ENCODE measurements at places on chromosomes 2 and 18.

- no peak for DNase-seq
Observed at GRCh38 chr2:9809064-9809356, 34.3 kb upstream of the TAF1B start.

DNA sequence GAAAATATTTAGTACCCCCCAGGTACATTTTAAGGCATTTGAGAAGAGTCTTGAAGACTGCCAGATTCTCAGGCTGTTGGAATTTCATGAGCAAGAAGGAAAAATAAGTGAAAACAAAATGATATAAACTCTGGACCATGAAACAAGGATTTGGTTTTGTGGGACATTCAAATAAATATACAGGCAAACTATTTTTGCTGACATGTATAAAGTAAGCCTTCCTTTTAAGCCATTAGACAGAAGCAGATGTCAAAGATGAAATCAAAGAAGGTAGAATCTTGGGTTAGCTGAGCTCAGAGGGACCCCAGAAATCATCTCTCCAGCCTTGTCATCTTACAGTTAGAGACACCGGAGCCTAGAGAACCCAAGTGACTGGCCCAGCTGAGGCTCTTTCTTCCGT is 51.3 kb upstream of the ACSL3 start:
- no peak for DNase-seq

GRCh38 chr2:21043744-21044532 is at the start of gene APOB:
APOB (minus strand) TSS chr2:21044073; CDS start chr2:21043945, 128 bp downstream.
- DNase-seq: no peak

DNA sequence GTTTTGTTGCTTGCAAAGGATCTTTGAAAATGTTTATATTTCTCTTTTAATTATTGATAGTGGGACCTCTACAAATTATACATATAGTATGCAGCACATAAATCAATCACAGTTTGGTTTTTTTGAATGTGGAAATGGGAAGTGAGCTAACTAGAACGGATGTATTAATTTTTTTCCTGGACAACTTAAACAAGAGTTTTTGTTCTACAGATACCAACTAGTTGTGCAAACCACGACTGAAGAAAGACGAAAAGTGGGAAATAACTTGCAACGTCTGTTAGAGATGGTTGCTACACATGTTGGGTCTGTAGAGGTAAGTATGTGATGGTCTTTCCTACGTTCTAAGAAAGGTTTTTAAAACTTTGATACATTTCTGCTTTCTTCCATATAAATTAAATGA is 39.2 kb downstream of the NDC80 start:
- no peak for DNase-seq

DNA sequence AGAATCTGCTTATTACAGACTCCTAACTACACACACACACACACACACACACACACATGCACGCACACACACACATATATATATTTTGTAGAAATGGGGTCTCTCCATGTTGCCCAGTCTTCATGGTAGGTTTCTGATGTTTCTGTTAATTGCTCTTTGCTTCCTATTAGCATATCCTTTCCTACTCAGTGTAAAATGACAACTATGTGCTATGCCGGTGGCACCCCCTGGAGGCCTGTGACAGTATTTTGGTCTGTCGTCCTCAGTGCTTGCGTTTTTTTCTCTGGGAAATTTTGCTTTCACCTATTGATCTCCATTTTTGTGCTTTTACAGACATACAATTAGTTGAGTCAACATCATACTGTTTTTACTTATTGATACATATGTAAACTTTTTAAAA is 322.1 kb downstream of the LRRTM1 start:
- DNase-seq: peak; percentile 42

DNA sequence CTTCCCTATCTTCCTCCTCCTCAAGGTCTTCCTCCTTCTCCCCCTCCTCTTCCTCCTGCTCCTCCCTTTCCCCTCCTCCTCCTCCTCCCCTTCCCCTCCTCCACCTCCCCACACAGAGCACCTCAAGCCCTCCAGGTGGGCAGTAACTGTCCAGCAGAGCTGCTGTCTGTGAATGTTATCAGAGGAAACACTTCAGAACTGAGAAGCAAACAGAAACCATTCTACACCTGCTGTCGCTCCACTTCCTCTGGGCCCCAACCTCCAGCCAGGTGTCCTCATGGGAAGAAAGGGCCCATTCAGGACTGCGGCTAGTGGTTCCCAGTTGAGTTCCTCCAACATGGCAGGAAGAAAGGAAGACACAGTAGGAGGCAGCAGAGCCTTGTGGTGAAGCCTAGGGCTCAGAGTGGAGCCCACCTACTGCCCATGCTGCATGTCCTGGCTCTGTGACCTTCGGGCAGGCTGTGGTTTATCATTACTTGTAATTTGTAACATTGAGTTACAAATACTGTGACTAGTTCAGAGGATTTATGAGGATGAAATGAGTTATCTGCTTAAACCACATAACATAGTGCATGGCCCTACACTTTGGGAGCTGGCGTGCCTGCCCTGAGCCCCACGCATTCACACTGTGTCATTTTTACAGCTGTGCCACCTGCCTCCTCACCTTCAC is 165.9 kb upstream of the ID2 start:
- DNase-seq: no peak

DNA sequence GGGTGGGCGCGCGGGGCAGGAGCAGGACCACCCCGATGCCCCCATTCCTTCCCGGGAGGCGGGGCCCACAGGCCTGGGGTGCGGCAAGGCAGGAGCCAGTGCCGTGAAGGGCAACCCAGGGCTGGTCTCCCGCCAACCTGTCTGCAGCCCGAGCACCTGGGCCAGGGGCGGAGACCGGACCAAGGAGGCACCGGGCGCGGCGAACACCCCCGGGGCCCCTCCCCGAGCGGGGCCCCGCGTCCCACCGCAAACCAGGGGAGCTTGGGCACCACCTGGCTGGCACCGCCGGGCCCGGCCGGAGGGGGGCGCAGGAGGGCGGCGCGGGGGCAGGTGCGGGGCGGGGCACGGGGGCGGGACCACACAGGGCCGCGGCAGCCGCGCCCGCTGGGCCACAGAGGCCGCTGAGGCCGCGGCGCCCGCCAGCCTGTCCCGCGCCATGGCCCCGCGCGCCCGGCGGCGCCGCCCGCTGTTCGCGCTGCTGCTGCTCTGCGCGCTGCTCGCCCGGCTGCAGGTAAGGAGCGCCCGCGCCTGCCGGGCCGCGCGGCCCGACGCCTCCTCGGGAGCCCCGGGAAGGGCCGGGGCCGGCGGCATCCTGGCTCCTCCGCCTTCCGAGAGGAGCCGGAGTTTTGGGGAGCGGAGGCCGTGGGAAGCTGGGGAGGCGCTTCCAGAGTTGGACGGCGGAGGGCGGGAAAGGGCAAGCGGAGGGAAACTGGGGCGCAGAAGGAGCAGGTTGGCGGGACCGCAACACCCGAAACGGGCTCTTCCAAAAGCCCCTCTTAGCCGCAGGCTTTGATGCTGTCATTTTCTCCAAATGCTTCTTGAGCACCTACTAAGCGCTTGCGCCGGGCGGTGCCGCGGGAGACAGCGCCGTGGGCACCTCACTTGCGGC is at the start of gene TNFRSF11A:
TNFRSF11A (plus strand) TSS at position 394 of the 889 bp plus-strand sequence; CDS start at position 437, 43 bp downstream.
- peak; percentile 34 for DNase-seq

- DNase-seq: no peak
Observed at GRCh38 chr2:149661844-149662243, 74.3 kb upstream of the MMADHC start.

- no peak for DNase-seq
Observed at GRCh38 chr2:235025800-235026536, 74.2 kb downstream of the SH3BP4 start.

- DNase-seq: no peak
Observed at GRCh38 chr2:112339986-112340385, 64.6 kb downstream of the ZC3H6 start.

- no peak for DNase-seq
Observed at GRCh38 chr2:222907048-222907447, 46.2 kb downstream of the ACSL3 start.

DNA sequence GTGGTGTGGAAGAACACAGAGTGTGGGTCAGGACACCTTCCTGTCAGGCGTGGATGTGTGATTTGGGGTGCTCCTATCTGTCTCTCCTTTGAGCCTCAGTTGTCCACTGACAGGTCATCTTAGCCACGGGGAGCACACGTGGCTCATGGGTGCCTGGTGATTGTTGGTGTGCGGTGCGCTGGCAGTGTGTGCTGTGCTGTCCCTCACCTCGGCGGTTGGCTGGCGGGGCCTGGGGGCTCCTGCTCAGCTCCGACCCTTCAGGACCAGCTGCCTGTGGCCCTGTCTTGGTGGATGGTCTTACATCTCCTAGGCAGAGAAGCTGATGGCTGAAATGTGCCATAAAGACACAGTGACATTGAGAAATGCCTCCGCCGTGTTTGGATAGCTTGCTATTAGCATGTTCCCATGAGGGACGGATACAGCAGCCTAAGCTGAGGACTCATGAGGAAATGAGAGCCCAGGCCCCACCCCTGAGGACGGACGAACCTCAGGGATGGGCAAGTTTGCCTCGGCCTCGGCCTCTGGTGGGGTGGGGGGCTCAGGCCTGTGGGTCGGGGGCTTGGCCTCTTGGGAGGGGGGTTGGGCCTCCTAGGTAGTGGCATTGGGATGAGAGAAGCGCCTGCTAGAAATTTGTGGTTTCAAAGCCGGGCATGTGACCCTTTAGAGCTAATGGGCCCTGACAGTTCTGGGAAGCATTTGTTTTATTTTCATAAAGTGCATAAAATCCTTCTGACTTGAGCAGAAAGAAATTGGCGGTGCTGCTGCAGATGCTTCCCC is 20.3 kb upstream of the ASB1 start:
- DNase-seq: no peak

DNA sequence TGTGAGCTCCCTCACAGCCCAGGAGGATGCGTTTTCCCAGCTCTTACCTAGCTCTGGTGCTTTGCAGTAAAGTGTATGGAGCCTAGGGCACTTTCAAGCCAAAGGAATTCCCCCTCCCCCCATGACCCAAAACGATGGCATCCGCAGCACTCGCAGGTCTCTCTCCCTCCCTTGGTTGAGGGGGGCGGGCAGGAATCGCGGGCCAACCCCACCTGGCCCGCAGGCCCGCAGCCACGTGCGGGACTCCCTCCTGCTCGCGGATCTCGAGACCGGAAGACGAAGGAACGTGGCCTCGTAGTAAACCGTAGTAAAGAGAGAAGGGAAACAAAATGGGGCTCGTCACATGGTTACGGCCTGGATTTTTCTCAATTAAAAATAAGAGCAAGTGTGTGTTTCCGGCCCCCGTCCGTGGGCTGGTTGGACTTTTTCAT is 8.5 kb downstream of the IRS1 start:
- peak; percentile 29 for DNase-seq

GRCh38 chr2:39981883-39982311 is 202.8 kb upstream of the THUMPD2 start:
- no peak for DNase-seq

- no peak for DNase-seq
Observed at GRCh38 chr2:74327199-74327598, 16.0 kb downstream of the SLC4A5 start.

DNA sequence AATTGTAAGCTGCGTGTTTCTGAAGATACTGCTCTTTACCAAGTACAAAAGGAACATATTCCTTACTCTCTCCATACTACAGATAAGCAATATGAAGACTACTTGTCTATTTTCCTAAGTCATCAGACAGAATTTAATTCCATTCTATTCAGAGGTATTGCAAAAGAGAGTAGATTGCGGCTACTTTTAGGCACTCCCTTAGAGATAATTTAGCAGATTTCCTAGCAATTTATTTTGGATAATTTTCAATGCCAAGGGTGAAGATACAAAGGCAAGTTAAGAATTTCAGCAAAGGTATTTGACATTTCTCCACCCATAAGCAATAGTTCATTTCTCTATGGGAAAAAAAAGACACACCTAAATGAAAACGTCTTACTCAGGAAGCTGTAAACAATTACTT is 161.1 kb downstream of the PDE1A start:
- no peak for DNase-seq

GRCh38 chr2:64745562-64745961 is 91.8 kb upstream of the SERTAD2 start:
- no peak for DNase-seq

- no peak for DNase-seq
Observed at GRCh38 chr2:115234186-115234585, 791.7 kb downstream of the DPP10 start.

- no peak for DNase-seq
Observed at GRCh38 chr2:208142240-208142924, 3.6 kb downstream of the CRYGB start.

- no peak for DNase-seq
Observed at GRCh38 chr18:79902075-79902474, 49.4 kb downstream of the SLC66A2 start.

DNA sequence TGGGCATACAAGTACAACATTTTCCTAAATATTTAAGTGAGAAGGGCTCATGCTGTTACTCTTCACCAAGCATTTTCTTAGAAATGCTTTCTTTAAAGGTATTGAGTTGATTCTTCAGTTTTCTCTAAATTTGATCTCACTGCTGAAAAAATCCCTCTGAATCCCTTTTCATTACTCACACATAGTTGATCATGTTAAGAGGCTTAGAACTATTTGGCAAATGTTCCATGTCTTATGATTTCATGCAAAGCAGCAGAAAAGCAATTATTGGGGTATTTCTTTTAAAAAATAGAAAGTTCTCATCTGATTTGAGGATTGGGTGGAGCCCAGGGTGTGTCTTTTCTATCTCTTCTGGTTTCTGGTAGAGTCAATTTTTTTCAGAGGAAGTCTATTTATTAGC is 1079.8 kb upstream of the ZEB2 start:
- DNase-seq: no peak

DNA sequence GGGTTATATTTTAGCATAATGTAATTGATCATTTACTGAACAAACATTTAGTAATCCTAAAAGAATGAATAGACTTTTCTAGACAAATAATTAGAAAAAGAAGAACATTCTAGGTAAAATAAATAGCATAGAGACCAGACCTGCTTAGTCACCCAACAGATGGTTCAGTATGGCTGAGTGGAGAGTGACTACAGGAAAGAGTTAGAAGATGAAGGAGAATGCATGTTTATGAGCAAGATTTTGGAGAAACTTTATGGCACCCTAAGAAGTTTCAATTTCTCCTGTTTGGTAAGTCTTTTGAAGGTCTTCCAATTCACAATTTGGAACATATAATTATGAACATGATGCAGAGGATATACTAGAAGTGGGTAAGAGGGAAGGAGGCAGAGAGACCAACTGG is 32.9 kb downstream of the FAP start:
- DNase-seq: no peak

DNA sequence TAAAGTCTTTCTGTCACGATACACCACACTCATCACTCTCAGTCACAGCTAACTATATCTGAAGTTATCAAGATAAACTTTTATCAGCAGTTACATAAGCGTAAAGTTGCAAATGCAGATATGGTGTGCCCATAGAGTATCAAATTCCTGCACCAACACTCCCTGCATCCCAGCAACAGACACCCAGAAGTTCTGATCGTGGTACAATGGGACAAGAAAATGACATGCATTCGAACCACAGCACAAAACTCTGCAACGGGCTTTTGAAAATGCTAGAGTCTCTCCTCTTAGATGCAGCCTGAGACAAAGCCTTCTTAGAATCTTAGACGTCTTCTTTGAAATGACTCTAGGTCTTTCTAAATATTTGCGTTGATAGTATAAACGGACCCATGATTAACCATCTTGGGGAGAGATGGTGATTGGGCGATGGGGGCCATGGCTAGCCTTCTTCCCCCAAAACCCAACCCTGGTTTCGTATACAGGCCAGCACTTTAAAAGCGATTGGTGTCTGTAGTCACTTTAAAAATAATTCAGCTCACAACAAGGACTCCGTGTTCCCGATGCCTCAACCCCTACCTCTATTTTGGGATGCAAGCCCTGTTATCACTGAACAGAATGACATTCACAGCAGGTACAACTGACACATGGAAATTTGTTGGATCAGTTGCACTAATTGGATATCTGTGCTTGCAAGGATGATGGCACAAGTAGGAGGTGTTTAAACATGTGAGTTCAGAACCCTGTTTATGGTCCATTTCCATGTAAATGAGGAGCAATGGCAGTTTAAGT is 286.6 kb downstream of the MYT1L start:
- DNase-seq: no peak

- DNase-seq: no peak
Observed at GRCh38 chr18:41744421-41745030, 210.5 kb upstream of the PIK3C3 start.

Data from COLO829 (cell line).